ENCODE measurements at places on chromosomes 4 and X.

DNA sequence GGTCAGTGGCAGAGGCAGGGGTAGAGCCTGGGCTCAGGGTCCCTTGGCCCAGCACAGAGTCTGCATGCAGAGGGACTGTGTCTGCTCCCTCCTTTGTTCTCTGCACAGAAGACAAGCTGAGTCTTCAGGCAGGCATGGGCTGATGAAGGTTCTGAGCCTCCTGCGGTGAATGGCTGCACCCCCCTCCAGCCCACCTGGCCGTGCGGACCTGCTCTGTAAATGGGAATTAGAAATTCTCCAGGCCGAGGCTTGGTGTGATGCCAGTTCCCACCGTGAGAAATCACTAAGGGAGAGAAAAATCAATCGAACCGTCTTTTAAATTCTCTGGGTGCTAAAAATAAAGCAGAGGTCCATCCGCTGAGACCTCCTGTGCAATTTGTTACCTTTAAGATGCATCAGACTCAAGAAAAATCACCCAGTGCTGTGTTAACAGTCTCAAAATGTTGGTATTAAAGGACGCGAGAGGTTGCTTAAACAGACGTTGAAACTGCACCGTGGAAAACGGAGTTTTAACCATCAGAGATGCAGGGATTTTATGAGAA is 96.0 kb downstream of the WFS1 start:
- DNase-seq, result no peak

- no peak for DNase-seq
Measured at GRCh38 chr4:112214390-112215264, 17.0 kb upstream of the AP1AR start.

GRCh38 chr4:86816501-86817273 is 32.5 kb downstream of the SLC10A6 start:
- DNase-seq, result no peak

DNA sequence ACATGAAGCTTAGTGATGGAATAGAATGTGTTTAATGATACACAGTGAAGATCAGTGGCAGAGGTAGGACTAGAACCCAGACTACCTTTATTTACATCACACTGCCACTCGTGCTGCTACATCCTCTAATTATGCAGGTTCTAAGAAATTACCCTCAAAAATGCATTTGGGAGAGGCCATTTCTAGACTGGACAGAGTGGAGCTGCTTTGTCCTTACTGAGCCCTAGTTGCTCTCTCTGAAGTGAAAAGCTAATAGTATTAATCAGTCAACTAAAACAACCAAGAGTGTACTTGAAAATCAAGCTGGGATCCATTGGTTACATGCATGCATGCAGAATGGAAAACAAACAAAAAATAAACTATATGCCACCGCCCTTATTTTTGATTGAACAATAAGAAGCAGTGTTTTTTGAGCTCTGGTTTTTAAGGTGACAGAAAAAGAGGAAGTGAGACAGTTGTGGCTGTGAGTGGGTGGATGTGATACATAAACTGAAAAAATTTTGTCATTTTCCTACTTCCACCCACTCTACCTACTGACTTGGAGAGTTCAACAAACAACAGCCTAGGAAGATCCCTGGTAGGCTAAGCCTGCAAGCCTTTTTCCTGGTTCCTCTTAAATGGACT is 6.8 kb upstream of the VSIG4 start:
- DNase-seq, result no peak

DNA sequence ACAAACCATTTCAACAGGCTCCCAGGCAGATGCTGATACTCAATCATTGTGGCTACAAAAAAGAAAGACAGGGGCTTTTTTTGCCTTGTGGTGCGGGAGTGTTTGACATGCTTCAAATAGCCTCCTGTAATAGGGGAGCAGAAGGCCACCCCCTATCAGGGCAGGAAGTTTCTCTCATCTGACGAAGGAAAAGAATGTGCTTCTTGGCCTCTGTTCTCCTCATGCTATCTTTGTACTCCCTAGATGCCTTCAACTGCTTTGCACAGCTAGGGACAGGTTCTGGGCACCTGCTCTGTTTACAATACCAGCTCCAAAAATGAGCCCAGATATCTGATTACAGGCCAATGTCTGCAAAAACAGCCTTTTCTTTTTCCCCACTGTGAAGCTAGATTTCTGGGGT is 391.1 kb downstream of the STIM2 start:
- DNase-seq, result no peak

Measured in activated CD4-positive, CD25-positive, alpha-beta regulatory T cell treated with anti-CD3 and anti-CD28 coated beads, Interleukin-2, amount 50 U/mL, for 16 hours (primary cell).